NCI-H2029 (cell line): ENCODE measurements at places on chromosomes 4 and X.

DNA sequence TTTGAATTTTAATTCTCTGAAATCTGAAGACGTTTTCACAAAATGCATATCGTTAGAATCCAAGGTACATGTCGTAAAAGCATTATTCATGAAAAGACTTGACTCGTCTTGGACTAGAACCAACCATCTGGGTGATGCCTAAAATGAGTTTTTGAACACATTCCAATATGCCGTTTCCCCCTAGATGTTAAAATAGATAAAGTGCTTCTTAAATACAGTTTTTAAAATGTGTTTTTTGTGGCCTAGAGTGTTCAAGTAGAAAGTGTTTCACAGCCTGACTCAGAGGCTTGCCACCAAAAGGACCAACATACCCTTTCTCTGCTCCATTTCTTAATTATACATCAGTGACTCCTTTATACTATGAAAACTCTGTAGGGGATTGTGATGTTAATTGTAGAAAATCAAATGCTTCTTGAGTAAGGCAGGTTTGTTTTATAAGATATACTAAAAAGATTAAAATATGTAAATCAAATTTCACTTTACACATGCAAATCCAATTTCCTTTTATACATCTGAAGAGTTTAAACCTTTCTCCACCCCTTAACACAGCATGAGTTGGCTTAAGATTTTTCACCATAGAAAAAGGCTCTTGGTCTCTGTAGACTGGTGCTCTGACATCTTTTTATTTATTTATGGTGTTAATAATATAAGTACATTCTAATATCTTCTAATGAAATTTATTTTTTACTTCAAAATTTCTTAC lies 48.4 kb downstream of the PRKG2 start:
- no peak for DNase-seq

- peak; percentile 14 for DNase-seq
Observed at GRCh38 chr4:151865312-151865711, 104.5 kb upstream of the GATB start.

DNA sequence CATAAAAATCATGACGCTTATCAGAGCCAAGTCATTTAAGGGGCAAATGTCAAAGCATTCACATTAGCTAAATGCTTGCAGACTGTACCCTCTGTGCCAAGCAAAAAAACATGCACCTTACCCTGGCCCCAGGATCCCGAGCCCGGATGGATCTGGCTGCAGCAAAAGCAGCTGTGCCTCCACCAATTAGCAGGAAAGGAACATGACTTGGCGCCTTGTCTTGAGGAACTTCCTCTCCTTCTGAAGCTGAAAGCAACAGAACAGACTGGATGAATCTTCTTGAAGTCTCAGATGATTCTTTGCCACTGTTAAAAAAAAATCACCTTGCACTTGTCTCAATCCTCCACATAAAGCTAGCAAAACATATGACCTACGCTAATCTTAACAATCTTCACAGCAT lies 18.0 kb downstream of the AIFM1 start:
- DNase-seq: no peak

DNA sequence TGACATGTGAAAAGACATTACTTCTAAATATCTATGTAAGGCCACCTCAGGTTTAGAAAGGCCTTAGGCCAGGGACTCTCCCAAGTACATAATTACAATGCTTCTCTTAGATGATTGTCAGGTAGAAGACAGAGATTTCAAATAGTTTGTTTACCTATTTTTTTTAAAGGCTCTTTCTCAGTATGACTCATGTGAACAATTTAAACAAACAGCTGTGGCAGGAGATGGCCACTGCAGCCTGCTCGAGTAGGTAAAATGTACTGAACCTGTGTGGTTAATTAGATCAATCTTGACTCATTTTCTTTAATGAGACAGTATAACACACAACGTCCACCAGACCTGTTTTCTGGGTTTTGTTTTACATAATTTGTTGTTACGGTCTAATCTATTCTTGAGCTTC lies 50.2 kb downstream of the LEF1 start:
- peak; percentile 31 for DNase-seq

- no peak for DNase-seq
Observed at GRCh38 chrX:68934421-68934820, 105.6 kb downstream of the EFNB1 start.

DNA sequence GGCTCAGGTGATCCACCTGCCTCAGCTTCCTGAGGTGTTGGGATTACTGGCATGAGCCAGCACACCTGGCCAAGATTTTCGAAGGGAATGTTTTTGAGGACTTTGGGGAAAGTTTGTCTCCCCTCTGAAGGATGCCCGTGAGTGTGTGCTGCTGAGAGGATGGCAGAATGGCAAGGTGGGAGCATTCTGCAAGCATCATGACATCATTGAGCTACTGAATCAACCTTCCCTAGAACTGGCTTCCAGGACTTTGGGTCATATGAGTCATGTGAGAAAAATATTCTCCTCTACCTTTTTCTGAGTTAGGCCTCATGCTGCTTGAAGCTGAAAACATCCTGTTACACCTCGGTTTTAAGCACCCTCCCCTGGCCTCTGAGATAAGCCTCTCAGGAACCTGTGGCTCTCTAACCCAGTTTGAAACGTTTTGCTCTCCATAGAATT lies 31.0 kb downstream of the TMEM131L start:
- DNase-seq: no peak

GRCh38 chr4:187390646-187391045 lies 604.9 kb upstream of the ZFP42 start:
- no peak for DNase-seq

DNA sequence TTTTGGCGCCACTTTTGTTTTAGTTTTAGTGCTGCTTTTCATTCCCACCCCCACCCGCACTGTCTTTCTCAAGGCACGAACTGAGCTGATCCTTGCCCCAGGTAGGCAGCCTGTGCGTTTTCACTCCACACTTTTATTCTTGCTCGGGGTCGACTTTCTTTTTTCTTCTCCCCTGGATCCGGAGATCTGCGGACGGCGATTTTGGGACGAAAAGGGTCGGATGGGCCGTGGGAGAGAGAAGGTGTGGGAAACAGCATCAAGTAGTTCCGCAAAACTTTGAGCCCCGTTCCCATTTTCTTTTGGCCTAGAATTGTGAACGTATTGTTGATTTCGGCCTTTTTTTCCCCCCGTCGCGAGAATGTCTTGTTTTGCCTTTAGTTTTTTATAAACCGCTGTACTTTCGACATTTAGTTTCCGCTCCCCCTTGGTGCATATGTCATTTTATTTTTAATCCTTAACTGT lies 531 bp downstream of the STAG2 start:
- DNase-seq: peak; percentile 31

DNA sequence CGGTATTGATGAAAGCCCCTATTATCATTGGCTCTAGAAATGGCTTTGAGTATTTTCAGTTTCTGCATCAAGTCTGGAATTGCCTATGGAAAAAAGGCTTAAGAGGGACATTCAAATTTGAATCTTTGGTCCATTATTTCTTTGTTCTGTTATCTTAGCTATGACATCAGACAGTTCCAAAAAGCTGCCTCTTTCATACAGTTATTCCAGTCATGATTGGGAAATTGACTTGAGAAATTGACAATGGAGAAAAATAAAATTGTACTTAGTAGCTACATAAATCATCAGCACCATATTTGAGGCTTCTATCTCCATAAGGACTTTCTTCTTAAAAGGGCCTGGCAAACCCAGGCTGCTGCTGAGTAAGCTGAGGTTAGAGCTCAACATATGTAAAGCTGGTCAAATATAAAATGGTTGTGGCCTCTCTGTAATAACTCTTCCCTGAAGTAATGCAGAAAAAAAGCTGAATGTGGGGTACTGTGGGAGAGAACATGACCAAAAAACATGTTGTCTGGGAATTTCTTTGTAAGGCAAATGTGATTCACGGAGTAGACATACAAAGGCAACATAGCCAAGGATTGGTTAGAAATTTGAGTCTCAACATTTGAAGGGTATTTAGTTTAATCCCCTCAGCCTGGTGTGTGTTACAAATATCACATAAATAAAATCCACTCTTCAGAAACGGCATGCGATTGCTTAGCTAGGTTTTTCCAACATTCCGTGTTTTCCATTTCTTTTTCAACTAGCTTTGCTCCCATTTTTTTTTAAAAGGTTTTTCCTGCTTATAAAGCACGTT lies 100.9 kb downstream of the LNX1 start:
- no peak for DNase-seq
